Endothelial cell (in vitro differentiated cells): ENCODE measurements at places on chromosomes 6 and 20. TPM values are rescaled to one million over a fixed set of nuclear protein-coding genes. Genes with fewer than 3 reads are reported as not detected.

- no peak for DNase-seq
These were observed 16.6 kb downstream of the LAMA2 start for GRCh38 chr6:128899341-128900050.

GRCh38 chr6:37585937-37586336 lies 86.2 kb upstream of the CCDC167 start:
- no peak for DNase-seq

DNA sequence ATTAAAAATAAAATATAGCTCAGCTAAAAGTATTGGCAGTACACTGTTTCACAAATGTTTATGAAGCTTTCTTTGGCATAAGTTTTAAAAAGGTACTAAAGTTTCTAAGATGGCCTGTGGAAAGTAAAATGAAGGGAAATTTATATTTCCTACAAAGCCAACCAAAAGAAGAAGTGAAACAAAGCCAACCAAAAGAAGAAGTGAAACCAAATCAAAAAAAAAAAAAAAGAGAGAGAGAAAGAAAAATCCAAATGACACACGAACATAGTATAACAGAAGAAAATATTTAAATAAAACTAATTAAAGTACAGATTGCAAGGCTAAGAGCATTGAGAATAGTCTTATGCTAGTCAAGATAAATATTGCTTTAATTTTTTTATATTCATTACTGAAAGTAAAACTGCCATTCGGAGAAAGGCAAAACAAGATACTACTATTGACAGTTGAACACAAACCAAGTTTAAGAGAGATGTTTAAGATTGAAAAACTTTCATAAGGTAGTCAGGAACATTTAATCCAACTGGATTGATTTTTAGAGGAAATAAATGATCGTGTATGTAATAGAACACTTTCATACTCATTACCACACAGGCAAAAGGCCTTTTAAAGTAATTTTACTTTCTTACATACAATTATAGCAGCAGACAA lies 12.8 kb upstream of the KHDRBS2 start:
- DNase-seq = no peak

GRCh38 chr20:35912881-35913280 lies 41.4 kb downstream of the SCAND1 start:
- DNase-seq = no peak

DNA sequence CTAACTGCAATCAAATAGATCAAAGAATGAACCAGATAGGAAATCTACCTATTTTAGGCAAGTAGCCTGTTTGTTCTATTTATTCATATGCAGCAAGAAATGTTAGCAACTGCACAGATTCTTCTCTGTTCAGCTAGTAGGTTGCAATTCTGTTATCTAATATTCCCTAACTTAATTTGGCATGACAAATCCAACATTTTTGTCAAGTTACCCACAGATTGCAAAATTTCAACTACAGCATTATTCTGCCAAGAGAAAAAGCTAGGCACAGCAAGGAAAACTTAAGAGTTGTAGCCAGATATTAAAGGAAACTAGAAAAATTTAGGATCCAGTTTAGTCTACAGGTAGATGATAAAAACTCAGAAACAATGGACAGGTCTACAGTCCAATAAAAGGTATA lies 104.4 kb upstream of the SYNCRIP start:
- DNase-seq = no peak

DNA sequence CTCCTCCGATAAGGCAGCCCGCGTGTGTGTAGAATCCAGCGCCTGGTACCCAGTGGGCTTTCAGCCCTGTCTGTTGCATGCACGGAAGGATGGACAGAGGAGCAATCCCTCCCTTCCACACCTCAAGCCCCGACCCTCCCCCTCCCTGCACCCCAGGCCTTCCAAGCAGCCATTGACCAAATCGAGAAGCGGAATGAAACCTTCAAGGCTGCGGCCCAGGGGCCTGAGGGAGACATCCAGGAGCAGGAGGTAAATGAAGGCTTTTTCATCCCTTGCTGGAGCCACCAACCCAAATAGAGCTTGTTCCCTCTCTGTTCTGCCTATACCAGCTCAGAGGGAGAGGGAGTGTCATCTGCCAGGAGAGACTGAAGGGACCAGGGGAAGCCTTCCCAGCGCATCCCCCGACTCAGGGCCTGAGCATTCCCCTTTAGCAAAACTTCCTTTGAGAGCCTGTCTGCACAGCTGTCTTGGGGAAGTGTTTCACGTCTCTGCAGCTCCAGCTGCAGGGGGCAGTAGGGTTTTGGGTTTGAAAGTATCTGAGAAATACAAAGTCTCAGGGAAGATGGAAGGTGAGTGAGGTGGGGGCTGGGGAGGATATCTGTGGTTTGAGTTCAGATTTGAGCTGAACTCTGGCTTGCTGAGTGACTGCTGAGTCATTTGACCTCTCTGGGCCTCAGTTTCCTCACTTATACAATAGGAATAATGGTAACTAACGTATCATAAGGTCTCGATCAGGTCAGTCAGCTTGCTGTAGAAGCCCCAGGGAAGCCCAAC lies 16.1 kb downstream of the FGD2 start:
- peak; percentile 58 for DNase-seq

- DNase-seq = no peak
These were observed 436.7 kb downstream of the MEI4 start for GRCh38 chr6:78089531-78089930.

DNA sequence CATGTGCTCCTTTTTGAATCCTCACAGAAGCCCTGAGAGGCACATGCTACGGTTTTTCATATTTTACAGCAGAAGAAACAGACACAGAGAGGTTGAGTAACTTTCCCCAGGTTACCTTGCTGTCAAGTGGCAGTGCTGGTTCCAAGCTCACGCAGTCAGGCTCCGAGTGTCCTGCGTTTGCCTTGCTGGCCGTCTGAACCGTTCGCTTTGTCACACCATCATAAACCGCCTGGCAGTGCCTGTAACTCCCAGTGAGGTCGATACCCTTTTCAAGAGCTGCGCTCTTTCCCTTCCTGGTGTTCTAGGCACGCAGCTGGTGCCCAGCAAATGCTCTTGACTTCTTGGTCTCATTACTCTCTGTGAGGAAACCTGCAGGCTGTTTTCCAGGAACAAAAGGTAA lies 31.3 kb upstream of the KCNG1 start:
- DNase-seq = no peak

Gene TREM2
- total RNA-seq = not detected

DNA sequence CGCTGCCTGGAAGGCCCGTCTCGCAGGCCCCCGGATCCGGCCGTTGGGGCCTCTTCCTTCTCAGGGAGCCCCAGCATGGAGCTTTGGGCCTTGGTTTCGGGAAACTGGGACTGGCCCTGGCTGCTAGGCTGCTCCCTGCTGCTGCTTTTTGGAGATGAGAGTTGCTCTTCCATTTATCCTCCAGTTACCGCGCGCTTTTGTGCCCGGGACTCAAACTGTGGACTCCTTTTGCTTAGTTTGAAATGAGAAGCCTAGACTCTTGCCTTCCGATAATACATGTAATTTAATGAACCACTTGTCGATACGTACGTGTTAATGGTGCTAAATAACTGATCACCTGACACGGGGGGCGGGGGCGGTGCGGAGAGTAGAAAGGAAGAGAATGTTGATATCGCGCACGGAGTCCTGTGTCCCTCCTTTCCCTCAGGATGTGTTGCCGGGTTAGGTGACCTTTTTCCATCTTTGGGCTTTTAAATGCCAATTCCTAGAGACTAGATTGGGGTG lies 968 bp downstream of the PHF3 start:
- peak; percentile 50 for DNase-seq

- DNase-seq = no peak
These were observed 199.0 kb downstream of the PDE7B start for GRCh38 chr6:136050475-136050874.

Gene OTOR
- 4.5 TPM for total RNA-seq

DNA sequence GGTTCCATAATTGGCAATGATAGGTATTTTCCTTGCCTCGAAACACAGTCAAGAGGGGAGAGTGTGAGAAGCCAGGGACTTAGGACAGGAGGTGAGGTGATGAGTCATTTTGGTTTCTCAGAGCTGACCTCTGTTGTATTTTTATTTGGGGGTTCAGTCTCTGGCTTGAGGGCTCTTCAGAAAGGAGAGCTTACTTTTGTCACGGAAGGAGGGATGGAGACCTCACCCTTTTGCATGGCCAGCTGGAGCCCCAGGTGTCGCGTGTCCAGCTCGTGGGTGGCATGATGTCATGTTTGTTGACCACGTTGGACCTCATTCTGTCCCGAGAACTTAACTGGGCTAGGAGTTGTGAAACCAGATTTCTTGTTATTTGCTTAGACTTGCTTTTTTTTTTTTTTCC lies 293.9 kb downstream of the QKI start:
- DNase-seq = no peak

GRCh38 chr6:150267686-150268561 lies 100.9 kb upstream of the IYD start:
- DNase-seq = no peak

Gene FAM217A
- not detected for total RNA-seq

DNA sequence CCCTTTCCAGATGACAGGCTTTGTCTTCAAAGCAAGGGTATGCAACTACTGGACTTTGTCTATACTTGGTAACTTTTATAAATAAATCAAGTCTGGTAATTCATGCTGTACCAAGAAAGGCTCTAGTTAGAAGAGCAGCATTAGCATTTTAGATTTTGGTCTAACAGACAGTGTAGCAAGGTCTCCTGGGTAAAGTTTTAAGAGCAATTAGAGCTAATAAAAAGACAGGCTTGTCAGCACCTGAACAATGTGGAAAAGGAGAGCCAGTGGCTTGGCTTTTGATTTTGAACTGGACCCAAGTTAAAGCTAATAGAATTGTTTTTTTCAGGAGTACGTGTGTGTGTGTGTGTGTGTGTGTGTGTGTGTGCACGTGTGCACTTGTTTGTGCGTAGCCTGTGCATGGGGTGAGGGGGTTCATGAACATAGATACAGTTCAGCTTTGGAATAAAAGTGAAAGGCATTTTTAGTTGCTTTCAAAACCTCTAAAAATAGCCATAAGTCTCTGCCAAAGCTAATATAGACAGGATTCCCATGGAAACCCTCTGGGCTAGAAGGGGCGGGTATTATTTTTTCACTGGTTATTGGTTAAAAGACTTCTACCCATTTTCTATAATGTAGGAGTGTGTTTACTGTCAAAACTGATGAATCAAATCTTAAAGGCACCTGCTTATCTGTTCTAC lies 138.4 kb downstream of the KCNQ5 start:
- no peak for DNase-seq
